ENCODE measurements at places on chromosomes 13 and 19.

DNA sequence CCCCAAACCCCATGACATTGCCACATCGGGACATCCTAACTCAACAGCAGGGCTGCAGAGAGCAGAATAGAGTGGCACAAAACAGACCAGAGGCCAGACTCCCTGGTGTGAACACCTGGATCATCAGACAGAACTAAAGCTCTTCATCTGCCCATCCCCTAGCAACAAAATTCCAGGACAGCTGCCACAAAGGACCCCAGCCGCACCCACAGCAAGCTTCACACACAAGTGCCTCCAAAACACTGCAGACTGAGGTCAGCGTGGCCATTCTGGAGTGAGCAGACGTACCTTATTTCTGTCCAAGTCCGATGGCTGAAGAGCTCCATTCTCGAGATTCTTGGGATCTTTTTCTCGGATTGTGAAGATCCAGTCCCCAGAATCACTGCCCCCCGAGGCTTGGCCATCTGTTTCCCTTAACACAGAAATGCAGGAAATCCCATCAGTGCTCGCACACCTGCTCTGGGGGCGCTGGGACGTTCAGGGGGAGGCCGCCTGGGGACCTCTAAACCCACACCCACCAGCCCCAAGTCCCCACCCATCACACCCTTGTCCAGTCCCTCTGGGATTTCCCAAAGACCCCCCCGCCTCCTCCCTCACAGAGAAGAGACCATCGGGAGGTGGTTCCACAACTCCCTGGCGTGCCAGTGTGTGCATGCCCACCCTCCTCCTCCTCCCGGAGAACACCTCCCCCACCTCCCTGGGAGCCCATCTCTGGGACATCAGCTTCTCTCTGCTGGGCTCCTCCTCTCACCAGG, 115.2 kb downstream of the STK24 start:
- no peak for DNase-seq

DNA sequence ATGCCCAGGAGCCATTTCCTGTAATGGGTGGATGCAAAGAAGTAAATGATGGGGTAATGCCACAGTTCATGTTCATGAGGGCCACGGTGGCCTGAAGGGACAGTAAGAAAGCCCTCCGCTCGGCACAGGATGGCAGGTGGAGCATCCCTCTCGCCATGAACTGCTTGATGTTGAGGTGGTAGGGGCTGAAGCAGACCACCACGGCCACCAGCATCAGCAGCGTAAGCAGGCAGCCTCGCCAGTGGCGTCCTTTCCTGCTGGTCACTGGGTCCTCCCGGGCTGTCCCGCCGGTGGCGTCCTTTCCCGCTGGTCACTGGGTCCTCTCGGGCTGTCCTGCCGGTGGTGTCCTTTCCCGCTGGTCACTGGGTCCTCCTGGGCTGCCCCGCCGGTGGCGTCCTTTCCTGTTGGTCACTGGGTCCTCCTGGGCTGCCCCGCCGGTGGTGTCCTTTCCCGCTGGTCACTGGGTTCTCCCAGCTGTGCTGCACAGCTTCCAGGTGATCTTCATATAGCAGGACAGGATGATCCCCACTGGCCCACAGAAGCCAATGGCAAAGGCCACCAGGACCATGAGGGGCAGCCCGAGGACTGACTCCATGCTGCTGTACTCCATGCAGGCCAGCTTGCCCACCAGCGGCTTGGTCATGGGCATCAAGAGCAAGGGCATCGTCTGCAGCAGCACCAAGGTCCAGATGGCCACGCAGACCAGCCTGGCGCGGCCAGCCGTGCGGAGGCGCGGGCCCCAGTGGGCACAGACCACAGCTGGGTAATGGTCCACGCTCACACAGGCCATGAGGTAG, 93.2 kb upstream of the TM9SF2 start:
- no peak for DNase-seq

DNA sequence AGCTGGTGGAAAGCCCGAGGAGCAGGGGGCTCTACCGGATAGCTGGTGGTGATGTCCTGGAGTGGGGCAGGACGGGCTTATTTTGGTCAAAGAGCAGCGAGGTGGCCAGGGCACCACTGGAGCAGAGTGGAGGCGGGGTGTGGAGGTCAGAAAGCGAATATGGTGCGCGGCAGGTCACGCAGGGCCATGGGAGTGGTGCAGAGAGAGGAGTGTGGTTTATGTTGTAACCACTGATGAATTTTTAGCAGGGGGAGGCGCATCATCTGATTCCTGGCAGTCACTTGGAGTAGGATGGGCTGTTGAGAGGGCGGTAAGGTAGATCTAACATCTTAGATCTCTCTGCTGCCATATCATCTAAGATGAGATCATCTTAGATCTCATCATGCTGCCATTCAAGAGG, 1.4 kb upstream of the ZNF414 start:
- DNase-seq: no peak

- DNase-seq: no peak
Measured at GRCh38 chr13:35724446-35724845, 248.0 kb upstream of the MAB21L1 start.

- peak; percentile 85 for DNase-seq
Measured at GRCh38 chr19:10095948-10096614, 6.4 kb downstream of the ANGPTL6 start.

DNA sequence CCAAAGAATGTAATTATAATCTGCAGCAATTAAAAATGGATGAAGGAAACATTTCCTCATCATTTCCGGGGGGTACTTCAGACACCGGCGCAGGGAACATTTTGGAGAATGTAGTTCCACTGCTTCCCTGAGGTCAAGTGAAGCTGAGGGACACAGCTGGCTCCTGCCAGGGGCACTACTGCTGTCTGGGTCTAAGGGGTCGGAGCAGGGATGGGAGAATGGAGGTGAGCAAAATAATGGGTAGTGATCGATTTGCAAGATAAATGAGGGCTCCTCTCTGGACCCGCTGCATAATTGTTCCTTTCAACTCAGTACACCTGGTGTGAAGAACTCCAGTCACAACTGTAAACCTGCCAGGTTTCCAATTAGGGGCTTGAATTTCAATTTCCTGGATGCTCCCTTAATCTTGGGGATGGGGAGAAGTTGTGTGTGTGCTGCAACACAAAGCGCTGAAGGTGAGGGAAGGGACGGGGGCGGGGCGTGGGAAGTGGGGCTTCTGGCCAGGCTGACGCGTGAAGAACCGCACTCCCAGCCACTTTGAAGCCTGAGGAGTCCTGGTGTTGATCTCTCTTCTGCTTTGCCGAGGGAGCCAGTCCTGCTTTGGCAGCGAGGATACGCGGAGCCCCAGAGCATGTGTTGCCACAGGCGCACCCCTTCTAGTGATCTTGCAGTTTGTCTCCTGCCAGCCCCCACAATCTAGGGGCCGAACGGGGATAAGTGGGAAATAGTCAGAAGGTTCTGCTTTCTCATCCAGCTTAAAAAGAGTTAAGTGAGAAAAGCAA, 57.9 kb upstream of the PCDH8 start:
- no peak for DNase-seq

DNA sequence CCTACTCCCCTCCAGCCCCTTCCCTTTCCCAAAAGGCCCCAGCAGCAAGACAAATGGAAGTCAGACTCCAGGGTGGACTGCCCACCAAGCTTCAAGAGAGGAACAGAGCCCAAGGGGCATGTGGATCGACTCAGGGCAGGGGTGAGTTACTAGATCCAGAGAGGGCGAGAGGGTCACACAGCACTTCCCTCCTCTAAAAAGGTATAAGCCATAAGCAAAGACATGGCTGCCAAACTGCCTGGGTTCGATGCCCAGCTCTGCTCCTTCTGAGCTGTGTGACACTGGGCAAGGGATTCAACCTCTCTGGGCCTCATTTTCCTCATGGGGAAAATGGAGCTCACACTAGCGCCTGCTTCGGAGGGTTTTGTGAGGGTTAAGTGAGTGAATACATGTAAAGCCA, 3.8 kb downstream of the PPP1R14A start:
- no peak for DNase-seq

DNA sequence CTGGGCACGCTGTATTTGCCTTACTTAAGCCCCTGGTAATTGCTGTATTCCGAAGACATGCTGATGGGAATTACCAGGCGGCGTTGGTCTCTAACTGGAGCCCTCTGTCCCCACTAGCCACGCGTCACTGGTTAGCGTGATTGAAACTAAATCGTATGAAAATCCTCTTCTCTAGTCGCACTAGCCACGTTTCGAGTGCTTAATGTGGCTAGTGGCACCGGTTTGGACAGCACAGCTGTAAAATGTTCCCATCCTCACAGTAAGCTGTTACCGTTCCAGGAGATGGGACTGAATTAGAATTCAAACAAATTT, 676 bp downstream of the BRCA2 start:
- DNase-seq: no peak

- no peak for DNase-seq
Measured at GRCh38 chr13:99124794-99125316, 75.8 kb upstream of the UBAC2 start.

DNA sequence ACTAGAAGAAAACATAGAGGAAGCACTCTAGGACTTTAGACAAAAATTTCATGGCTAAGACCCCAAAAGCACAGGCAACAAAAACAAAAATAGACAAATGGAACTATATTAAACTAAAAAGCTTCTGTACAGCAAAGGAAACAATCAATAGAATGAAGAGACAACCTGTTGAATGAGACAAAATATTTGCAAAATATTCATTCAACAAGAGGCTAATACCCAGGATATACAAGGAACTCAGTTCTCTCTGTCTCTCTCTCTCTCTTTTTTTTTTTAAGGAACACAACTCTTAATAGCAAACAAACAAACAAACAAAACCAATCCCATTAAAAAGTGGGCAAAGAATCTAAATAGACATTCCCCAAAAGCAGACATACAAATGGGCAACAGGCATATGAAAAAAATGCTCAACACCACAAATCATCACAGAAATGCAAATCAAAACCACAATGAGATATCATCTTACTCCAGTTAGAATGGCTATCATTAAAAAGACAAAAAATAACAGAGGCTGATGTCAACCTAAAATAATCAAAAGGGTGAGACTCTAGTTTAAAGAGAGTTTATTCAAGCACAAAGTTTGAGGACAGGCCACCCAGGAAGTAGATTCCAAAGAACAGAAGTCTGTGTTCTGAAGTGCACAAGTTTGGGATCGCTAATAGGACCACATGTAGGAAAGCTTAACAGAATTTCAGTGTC, 27.1 kb upstream of the SLC7A9 start:
- DNase-seq: no peak

DNA sequence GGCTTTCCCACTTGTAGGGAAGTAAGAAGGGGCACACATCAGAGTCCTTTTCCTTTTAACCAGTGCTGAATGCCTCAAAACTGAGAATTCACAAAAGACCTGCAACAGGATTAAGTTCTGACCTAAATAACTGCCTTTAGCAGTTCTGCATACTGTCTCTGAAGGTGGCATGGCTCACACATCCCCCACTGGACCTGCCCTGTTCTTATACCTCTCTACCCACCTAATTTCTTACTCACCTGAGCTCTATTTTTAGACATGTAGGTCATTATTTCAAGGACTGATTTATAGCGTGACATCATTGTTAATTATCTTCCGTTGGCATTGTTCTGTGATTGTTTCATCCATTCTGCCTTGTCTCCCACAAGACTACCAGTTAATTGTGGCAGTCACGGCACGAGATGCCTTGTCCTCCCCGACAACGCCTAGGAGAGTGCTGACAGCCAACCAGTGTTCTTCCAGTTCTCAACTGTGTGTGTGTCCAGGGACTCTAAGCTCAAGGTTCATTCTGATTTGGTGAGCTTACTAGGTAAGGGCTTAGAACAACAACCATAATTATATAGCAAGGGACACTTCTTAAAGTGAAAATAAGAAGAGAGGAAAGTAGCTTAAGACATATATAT, 27.1 kb upstream of the UBL3 start:
- DNase-seq: no peak

- DNase-seq: no peak
Measured at GRCh38 chr19:52600639-52601024, 30.5 kb downstream of the ZNF701 start.

DNA sequence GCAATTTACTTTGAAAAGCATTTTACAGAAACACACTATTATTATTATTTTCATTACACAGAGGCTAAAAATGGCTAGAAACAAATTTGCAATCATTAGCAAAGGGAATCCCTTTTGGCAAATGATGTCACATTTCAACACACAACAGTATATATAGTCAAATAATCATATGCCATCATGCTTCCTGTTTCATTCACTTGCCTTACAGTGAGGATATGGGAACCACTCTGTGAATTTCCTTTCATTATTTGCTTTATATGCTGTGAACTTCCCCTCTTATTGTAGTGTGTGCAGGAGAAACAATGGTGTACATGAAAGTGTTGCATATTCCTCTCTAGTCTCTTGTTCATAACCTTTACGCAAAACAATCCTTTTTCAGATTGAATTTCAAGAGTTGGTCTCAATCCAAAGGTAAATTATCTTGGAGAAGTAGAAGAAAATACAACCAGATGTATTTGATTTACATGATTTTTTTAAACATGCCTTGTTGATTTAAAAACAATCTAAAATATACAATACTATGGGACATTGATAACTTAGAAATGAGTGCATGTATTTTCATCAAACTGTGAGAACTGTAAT, 657.3 kb downstream of the EFNB2 start:
- no peak for DNase-seq

DNA sequence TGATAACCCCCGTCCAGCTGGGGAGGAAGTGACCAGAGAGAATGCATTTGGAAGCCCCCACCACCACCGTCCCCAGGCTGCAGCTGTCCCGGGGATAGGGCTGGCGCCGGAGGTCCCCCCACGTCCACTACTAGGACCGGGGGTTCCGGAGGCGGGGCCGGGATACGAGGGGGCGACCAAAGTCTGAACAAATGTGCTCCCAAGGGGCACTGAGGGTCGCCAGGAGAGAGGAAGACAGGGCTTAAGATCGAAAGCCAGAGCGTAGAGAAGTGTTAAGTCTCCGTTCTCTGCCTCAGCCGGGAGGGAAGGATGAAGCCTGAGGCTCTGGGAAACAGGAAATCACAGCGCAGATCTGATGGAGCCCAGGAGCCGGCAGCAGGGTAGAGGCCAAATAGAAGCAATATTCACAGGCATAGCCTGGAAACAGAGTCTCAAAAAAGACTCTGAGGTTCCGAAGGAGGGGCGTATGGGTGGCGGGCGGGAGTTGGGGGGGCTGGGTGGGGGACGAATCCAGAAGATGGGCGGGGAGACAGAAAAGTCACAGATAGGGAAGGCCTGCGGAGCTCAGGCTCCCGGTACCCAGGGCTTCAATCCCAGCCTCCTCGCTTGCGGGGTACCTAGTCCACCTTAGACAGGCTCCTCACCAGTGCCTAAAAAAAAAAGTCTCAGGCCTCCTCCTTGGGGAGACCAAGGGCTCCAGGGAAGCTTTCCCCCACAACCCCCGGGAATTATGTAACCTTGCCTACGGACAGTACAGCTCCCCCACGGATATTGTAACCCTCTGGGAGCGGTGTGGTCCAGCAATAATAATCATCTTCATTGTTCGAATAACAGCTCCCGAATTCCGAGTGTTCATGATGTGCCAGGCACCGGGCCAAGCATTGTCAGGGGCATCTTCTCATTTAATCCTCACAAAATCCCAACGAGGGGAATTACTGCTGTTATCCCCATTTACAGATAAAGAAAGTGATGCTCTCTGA, 1.1 kb upstream of the ERF start:
- DNase-seq: no peak

DNA sequence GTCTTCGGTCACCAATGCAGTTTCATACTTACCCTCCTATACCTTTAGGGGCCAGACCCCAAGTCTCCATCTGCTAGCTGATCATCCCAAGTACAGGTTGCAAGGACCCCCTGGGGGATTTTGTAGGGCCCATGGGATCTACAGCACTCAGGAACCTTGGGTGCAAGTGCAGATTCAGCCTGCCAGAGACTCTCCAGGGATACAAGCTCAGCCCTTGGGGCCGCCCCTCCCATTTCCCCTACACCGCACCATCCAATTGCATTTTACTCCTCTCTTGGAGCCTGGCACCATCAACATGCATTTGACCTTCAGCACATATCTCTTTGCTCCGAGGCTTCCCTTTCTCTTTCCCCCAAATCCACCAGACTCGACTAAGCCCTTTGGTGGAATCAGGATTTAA, 154.7 kb upstream of the ZNF536 start:
- DNase-seq: no peak
